ENCODE measurements at places on chromosomes 7 and 10.

DNA sequence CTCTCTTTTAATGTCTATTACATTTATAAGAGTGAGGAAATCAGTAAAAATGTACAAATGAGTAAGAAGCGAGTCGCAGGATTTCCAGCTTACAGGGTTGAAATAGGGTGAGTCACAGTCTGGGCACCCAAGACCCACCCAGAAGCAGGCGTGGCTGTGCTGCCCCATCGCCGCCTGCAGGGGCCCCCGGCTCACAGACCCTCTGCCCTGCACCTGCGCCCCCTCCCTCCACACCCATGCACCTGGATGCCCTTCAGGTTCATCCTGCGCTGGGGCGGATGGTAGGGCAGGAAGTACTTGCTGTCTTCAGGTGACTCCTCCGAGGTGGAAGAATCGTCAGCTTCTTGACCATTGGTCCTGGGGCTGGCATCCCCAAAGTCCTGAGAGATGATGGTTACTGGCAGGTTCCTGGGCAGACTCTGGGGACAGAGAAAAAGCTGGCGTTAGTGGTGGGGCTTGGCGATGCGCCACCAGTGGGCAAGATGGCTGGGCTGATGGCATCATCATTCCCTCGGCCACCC lies 90.2 kb upstream of the GNA12 start:
- DNase-seq: no peak

- DNase-seq: no peak
These were observed 117.2 kb upstream of the GLCCI1 start for GRCh38 chr7:7851381-7851780.

GRCh38 chr7:54885285-54885684 lies 126.3 kb upstream of the SEC61G start:
- no peak for DNase-seq

GRCh38 chr10:88292185-88292514 lies 291.0 kb downstream of the RNLS start:
- no peak for DNase-seq

GRCh38 chr7:65960351-65961074 lies 21.5 kb downstream of the GUSB start:
- no peak for DNase-seq

DNA sequence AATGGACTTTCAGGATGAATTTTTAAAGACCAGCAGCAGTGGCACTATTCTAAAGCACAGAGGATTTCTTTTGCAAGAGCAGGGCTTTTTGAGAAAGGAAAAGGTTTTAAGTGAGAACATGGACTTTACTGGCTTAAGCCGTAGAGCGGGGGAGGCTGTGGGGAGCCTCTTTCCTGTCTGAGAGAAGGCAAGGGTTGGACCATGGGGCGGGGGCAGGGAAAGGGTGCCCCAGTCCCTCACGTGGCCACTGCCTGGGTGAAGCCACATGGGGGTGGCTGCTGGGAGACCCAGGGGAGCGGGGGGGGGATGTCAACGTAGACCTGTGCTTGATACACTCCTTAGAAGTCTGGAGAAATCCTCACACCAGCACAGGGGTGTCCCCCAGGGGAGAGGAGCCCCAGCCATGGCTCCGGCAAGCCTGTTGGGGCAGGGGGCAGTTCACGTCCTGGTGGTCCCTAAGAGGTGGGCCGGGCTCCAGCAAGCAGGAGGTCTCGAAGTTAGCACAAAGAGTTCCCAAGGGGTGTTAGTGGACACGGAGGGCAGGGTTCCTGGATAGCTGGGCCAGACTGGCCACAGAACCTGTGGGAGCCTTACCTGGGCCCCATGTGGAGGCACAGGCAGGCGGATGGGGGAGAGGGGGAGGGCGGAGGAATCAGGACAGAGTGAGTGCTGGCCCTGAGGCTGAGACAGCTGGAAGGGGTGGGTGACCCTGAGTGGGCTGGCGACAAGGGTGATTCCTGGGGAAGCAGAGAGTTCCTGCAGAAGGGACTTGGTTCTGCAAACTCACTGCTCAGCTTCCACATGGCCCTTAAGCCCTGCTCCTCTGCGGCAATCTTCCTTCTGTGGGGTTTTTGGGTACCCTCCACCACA lies 36.9 kb upstream of the ELFN1 start:
- no peak for DNase-seq

DNA sequence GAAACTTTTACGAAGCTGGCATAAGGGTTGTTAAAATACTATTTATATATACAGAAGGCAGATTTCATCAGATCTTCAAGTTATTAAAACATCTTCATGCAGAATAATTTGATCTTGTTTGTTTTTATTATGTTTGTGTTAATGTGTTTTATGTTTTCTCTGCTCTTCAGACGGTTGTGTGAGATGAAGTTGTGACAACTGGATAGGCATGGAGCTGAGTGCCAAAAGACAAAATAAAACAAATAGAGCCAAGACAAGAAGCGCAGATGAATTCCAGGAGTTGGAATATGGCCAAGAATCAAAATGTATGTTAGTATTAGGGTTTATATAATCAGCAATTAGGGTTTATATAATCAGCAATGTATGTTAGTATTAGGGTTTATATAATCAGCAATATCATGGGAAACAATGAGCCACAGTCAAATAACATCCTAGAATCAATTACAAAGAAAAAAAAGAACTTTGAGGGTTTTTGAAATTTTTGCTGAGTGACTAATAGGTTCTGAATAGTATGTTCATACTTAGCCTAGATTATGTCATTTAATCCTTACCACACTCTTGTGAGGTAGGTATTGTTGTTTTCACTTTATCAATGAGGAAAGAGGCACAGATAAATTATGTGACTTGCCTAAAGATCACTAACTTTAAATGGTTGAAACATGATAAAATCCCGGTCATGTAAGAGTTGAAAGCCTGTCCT lies 488.0 kb upstream of the STEAP1 start:
- DNase-seq: no peak

GRCh38 chr7:103687272-103687671 lies 241.3 kb upstream of the SLC26A5 start:
- DNase-seq: no peak

GRCh38 chr10:31580646-31581045 lies 261.6 kb downstream of the ZEB1 start:
- DNase-seq: no peak

DNA sequence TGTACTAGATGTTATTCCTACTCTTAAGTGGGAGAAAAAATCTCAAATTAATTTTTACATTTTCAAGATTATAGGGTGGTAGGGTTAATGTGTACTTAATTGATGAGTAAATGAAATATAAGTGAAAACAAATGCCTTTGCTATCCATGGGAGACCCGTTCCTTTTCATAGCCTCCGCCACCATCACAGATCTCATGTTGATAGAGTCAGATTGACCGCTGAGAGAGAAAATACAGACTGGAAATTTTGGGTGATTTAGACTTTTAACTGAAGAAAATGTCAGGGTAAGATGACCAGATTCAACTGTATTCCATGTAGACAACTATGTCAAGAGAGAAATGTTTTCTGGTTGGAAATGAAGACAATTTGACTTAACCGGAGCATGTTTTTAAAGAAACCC lies 446.2 kb downstream of the AUTS2 start:
- DNase-seq: no peak

DNA sequence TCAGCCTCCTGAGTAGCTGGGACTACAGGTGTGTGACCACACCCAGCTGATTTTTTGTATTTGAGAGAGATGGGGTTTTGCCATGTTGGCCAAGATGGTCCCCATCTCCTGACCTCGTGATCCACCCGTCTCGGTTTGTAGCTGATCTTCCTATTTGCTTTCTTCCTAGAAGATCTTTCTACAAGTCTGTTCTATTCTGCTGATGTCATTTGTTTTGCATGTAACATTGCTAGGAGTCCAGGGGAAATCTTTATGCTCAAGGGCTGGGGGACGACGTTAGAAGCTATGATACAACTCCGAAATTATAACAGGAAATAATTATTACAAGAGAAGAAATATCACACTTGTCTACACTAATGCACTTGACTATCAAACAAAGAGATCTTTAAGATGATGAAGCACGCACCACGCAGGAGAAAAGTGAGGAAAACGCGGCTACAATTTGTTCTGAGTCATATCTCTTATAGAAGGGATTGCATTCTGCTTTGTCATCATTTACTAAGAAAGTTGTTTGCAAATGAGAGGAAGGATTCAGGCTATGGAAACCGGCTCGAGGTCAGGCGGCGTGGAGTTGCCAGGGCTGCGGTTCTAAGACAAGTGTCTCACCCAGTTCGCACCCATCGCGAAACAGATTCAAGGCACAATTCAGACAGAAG lies 103.0 kb upstream of the CARD11 start:
- no peak for DNase-seq

- DNase-seq: no peak
These were observed 55.6 kb upstream of the CAMK2B start for GRCh38 chr7:44380831-44381493.

GRCh38 chr10:62433901-62434300 lies 59.7 kb downstream of the ZNF365 start:
- no peak for DNase-seq

DNA sequence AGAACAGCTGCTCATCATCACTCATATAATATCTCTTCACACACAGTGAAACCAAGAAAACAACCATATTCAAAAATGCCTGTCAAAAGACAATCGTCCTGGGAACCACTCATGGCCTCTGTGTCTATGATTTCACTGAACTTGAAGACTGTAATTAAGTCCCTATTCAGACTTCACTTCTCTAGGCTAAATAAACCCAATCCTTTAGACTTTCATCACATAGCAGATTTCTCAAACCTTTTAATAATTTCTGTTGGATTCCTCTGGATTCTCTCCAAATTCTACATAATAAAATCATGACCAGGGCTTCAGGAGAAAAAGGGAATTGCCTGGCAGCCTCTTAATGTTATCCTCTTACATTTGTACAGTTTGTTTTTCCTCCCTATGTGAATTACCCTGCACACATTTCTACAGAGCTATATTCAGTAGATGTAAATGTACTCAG lies 201.1 kb downstream of the LRRN3 start:
- no peak for DNase-seq

DNA sequence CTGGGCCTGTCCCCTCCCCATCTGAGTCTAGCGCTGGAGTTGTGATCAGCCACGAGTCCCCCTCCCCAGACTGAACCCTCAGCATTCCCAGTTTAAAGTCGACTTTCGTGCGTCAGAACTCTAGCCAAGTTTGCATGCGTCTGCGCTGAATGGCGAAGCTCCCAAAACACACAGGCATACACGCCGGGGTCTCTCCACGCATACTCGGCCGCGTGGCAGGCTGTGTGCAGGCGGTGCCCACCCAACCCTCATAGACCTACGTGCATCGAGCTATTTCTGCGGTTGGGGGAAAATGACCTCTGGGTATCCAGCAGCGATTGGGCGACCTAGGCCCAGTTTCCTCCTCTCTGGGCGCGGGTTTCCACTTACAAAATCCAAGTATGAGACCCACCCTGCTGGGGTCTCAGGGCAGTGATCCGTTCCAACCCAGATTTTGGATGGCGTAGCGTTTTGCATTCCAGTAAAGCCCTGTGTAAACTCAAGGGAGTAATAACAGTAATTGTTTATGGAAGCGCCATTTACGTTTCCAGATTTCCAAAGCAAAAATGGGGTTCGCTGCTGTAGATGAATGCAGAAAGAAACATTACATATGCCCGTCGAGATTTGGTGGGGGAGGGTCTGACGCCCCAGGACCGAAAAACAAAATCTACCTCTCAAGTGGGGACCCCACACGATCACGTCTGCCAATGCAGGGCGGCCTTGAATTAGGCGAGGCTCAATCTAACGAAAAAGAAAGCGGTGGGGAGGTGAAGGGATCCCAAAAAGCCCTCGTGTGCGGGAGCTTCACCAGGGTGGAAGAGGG lies 2.0 kb upstream of the HMX3 start:
- no peak for DNase-seq

DNA sequence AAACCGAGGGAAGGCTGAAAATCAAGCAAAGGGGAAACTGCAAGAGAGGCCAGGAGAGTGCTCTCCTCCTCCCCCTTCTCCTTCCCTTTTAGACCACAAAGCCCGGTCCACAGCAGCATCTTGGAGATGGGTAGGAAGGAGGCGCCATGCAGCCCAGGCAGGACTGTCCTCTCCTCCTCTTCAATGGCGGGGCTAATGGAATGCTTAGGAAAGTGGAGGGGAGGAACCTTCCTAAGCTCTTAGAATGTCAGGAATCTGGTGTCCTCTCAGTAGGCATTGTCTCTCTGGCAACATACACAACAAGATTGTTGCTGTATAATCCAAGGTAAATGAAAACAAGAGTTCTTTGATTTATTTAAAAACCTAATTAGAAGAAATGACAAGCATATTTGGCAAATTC lies 185.1 kb downstream of the DGKI start:
- no peak for DNase-seq

GRCh38 chr10:61943674-61944378 lies 42.3 kb downstream of the ARID5B start:
- DNase-seq: no peak

GRCh38 chr10:37654466-37654865 lies 202.9 kb downstream of the ZNF248 start:
- no peak for DNase-seq

DNA sequence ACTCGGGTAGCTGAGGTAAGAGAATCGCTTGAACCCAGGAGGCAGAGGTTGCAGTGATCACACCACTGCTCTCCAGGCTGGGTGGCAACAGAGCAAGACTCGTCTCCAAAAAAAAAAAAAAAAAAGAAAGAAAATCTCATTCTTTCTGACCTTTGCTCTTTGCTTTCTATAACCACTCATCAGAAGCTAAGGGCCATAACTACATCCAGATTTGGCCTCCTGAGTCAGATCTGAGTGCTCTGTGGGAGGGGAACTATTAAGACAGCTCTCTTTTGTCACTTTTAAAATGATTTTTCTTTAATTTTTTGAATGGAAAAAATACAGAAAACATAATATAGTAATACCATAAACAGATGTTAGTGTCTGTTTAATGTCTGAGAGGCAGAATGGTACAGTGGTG lies 210.1 kb downstream of the KIAA1217 start:
- DNase-seq: no peak

- DNase-seq: no peak
These were observed 32.2 kb downstream of the AP5Z1 start for GRCh38 chr7:4807598-4808016.

DNA sequence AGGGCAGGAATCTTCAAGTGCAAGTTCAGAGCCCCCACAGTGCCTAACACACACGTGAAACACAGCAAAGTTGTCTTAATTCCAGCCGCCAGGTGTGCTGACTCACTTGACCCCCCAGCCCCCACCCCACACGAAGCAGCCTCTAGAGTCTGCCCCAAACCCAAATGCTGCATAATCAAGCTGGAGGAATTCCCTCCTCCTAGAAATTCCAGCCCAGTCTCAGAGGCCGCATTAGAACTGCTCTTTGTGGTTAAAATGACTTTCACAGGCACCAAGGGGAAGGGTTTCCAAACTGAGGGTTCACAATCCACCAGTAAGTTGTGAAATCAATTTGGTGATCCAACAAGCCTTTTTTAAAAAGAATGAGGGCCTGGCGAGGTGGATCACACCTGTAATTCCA lies 67.0 kb upstream of the PLXNA4 start:
- DNase-seq: no peak

DNA sequence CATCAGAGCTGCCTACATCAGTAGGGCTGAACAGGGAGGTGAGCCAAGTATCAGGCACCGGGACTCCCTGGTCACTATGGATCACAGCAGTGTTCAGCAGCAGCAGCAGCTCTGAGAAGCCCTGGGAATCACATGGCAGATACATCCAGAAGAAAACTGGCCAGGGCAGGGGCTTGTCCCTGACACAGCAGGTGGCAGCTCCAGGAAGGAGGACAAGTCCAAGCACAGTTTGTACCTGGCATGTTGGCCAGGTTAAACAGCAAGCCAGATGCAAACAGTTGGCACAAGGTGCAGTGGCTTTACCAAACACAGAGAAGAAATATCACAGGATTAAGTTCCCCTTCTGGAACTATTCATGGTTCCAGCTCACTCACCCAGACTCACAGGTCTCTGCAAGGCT lies 139.4 kb downstream of the KCNMA1 start:
- DNase-seq: no peak

GRCh38 chr7:121151774-121152221 lies 163.3 kb downstream of the CPED1 start:
- DNase-seq: no peak

GRCh38 chr10:89085153-89085552 lies 94.6 kb downstream of the FAS start:
- DNase-seq: no peak
